Retina (tissue), 1 donor: ENCODE measurements at places on chromosomes 5 and 9.

DNA sequence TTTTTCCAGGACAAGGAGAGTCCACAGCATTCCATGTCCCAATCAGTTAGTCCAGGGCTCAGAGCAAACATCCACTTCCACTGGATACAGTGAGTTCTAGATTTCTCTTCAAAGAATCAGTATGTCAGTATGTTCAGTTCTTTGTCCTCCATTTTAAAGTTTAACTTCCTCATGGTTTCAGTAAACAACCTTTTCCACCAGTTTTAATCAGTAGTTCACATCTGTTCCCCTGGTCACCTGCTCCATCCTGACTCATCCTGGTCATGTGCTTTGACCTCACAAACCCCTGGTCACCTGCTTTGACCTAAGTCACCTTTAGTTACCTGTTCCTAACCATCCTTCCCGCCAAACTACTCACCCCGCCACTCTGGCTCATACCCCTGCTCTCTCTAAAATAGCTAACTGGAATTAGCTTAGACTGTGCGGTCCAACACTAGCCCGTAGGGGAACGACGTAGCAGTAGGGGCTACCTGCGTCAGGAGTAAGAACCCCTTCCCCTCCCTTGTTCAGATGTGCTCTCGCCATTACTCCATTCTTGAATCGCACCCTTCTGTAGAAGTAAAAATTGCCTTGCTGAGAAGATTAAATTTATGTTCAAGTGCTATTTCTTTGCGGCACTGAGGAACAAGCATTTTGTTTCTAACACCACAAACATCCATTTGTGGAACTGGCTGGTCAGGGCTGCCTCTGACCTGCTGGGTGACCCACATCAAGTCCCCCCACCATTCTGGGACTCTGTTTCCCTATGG is 5.5 kb downstream of the ENG start:
- DNase-seq = no peak

DNA sequence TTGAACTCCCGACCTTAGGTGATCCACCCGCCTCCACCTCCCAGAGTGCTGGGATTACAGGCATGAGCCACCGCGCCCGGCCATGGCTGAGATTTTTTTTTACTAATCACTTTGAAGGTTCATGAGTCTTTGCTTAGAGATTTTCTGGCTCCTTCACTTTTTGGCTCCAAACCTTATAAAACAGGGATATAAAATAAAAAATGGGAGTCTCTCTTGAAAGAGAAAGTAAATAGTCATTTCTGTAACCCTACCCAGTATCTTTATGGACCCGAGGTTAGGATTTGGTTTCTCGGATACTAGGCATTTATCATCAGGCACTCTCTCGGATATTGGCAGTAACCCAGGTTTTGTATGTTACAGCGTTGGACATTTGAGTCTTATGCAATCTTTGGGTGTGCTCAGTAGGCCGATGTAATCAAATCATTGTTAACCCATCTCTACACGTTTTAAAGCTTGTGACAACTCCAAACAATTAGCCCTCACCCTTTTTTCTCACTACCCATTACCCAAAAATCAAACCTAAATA is 25.3 kb downstream of the STXBP1 start:
- no peak for DNase-seq

GRCh38 chr9:87256973-87257372 is 240.7 kb upstream of the DAPK1 start:
- no peak for DNase-seq

GRCh38 chr5:135051399-135051798 is 17.4 kb upstream of the PITX1 start:
- no peak for DNase-seq

GRCh38 chr5:129481161-129481560 is 21.1 kb downstream of the ADAMTS19 start:
- no peak for DNase-seq

GRCh38 chr5:33576726-33577590 is 136.2 kb downstream of the TARS1 start:
- no peak for DNase-seq

DNA sequence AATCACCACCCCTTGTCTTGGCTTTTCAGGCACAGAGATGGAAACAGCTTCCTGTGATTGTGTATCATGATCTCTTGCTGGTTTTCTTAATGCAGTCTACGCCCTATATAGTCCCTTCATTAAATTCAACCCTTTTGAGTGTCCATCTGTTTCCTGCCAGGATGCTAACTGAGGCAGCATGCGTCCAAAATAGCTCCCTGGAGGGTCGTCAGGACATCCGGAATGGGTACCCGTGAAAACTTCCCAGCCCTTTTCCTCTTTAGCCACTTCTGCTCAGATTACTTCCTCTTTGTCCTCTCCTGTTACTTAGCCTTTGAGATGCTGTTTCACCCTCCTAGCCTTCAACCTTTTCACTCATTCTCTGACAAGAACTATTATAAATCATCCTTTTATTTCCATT is 79.8 kb upstream of the KLF9 start:
- no peak for DNase-seq

DNA sequence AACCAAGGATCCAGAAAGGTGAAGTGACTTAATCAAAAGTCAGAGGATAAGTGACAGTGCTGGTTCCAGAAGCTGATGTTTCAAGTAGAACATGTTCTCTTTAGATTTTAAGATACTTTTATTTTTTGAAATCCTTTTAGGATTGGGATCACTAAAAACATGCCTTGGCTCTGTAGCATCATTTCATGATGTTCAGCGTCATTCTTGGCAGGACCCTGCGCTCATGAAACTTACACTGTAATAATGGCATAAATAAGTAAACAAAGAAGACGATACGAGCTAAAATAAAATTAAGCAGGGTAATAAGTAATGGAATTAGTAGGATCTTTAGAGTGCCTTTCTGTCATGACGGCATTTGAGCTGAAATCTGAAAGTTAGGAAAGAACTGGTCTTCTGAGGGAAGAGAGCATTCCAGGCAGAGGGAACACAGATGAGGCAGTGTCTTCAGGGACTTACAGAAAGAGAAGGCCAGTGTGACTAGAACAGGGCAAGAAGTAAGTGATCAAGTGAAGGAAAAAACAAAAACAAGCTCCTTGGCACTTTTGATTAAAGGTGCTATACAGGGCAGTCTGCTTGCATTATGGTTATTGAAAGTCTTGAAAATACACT is 19.9 kb downstream of the CTNNA1 start:
- DNase-seq = no peak

GRCh38 chr5:67677422-67677970 is 480.9 kb upstream of the CD180 start:
- DNase-seq = no peak

DNA sequence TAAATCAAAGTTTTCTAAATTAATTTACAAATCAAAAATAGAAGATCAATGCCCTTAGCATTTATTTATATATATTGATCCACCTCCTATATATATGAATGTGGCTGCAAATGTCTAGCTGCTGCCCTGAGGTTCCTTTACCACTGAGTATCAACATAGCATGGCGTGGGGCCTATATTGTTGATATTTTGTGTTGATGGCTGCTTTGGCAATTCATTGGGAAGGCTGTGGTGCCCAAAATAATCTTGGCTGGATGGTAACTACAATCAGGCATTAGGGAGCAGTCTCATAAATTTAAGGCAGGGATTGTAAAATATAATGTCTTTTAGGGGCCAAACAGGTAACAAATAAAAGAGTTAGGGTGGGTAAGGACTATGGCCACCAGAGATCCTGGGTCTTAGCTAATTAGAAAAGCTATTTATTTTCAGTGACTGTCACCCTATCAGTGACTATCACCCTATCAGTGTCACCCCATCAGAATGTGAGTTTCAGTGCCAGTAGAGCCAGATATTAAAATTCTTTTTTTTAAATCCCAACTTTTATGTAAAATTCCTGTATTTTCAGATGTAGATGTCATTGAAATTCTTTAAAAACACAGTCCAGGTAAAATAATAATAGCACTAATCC is 190.7 kb upstream of the PCSK5 start:
- DNase-seq = no peak

- no peak for DNase-seq
These were observed 26.9 kb upstream of the PLIN2 start for GRCh38 chr9:19154135-19154612.

DNA sequence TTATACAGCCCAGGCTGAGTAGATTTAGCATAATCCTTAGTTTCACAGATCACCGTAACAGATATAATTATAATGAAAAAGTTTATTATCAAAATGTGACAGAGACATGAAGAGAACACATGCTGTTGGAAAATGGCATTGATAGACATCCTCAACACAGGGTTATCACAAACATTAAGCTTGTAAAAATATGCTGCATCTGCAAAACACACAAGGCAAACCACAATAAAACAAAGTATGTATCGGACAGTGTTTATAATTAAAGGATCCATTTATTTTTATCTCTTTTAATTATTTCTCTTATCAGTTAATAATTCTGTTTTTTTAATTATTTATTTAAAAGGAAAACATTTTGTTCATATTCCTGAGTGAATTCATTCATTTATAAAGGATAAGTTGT is 829.9 kb upstream of the CDH9 start:
- no peak for DNase-seq

DNA sequence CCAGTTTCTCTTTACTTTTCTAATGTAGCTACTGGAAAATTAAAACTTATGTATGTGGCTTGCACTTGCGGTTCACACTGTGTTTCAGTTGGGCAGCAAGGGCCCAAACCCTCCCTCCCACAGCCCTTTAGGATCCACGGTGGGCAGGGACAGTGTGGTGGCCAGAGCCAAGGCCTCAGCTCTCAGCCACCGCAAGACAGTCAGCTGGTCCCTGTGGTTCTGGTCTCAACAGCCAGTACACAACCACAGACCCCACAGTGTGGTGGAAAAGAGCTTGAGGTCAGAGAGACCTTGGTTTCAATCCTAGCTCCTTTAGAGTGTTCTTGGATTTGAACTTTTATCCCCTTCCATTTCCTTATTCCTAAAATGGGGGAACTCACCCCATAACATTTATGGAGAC is 153.0 kb upstream of the SMIM23 start:
- DNase-seq = no peak
